ENCODE measurements at places on chromosomes 13 and 19.

GRCh38 chr19:932648-933552 is 7.1 kb downstream of the ARID3A start:
- no peak overlapping the region for H3K27ac ChIP-seq
- no peaks in the 10 kb centered on the region for H3K4me1 ChIP-seq
- DNase-seq, result peak; percentile 31
- H3K27me3 ChIP-seq, result peaks cover 16% of the 10 kb centered on the region

- peaks cover 33% of the 10 kb centered on the region for H3K4me1 ChIP-seq
- H3K36me3 ChIP-seq, result peaks cover 6% of the 10 kb centered on the region
- DNase-seq, result peak; percentile 90
- H3K4me3 ChIP-seq, result no peak overlapping the region
Measured at GRCh38 chr19:55467236-55468053, 2.9 kb upstream of the C19orf85 start.

DNA sequence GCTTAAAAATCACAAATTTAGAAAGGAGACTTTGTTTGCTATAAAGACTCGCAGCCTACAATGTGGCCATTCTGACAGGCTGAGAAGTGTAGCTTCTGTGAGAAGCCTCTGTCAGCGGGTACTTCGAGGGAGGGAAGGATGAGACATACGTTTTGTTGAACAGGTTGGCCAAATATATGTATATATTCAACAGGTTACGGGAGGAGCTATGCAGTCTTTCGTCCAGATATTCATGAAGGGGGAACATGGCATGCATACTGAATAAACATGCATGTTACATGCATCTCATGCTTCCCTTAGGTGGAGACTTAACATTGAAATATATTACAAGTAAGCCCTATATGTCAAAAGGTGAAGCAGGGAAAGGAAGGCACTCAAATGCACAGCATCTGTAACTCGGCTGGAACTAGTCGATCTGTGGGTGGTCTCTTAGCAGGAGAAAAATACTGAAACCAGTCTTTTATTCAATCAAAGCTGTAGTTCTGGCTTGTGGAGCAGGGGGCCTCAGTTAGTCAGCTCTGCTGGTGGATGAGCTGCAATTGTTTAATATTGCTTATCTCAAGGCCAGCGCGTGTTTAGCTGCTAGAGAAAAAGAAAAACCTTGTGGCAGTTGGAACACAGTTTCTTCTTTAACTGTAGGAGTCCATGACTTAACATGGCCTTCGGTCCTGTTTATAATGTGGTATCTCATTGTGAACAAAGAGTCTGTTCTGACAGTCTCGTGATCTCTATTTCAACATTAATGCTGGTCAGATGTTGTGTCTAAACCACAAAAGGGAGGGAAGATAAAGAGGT is 94.3 kb downstream of the FAM216B start:
- no peak overlapping the region for H3K4me3 ChIP-seq
- peaks cover 10% of the 10 kb centered on the region for H3K27me3 ChIP-seq
- no peaks in the 10 kb centered on the region for H3K36me3 ChIP-seq

DNA sequence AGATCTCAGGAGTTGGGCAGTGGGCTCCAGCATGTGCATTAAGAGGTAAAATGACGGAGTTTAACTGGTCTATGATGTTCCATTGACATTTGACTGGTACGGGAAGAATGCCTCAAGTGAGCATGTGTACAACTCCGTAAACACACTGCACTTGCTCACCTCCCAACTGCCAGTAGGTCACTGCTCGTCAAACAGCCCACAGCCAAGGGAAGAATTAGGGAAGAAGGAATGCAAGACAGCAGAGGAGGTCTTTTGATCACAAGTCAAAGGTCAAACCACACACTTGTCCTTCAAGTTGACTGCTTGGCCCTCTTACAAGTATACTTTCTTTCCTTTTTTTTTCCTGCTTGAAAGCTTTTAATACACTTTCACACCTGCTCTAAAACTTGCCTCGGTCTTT is 236.7 kb downstream of the B3GLCT start:
- DNase-seq, result no peak
- H3K4me3 ChIP-seq, result no peak overlapping the region
- peaks cover 1% of the 10 kb centered on the region for H3K27me3 ChIP-seq

Data from Calu3 (cell line).